ENCODE measurements at places on chromosomes 7 and 10.

DNA sequence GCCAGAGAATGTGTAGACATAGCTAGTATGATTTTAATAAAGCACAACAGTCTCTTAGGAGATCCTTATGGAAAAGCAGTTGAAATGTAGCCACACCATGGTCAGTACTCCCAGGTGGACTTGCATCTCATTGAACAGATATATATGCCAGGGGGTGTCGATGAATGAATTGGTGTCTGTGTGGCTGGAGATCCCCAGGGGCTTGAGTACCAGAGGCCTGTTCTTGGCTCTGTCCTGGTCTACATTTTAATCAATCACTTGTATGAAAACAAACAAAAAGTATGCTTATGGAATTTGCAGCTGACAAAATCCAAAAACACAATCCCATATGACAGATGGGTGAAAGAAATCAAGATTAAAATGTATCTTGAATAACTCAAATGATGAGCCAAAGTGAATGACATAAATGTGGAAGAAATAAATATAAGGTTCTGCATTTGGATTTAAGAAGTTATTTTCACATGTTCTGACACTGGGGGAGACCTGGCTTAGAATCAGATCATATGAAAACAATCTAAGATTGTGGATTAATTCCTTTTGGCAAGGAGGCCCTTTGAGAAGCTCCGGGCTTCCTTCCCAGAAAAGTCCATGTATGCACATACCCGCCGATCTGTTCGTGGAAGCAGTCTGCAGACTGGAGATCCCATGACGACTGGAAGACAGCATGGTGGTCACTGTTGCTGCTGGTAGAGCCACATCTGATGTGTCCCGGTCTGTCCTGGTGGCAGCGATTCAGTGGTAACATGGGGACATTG is 15.6 kb downstream of the CLEC2L start:
- no peak for DNase-seq

DNA sequence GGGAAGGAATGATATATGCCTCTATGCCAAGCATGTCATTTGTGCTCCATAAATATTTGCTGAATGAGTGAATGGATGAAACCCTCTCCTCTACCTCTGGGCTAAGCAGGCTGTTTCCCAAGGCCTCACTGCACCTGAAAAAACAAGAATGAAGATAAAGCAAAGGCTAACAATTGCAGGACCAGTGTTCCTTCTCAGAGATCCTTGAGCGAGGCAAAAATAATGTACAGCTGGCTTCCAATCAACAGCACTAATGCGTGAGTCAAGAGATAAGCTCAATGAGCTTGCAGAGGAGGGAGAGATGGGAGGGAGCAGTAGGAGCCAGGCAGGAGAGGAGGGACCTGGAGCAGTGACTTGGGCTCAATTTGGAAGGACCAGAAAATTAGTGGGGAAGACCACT is 144.5 kb upstream of the NFE2L3 start:
- DNase-seq: no peak

DNA sequence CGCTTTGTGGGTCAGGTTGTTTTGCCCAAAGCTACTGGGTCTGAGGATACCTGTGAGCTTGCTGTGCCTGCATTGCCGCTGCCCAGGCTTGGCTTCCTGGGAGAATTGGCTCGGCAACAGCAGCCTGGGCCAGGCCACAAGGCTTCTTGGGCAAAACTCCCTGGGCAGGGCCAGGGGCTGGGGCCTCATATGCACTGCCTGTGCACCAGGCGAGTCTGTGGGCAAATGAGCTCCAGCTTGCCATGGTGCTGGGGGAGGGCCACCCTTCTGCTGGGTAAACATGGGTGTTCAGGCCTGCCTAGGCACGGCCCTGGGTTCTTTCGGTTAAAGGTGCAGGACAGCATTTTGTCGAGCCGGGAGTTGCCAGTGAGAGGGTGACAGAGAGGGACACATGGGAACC is 19.4 kb downstream of the ZMIZ1 start:
- no peak for DNase-seq

DNA sequence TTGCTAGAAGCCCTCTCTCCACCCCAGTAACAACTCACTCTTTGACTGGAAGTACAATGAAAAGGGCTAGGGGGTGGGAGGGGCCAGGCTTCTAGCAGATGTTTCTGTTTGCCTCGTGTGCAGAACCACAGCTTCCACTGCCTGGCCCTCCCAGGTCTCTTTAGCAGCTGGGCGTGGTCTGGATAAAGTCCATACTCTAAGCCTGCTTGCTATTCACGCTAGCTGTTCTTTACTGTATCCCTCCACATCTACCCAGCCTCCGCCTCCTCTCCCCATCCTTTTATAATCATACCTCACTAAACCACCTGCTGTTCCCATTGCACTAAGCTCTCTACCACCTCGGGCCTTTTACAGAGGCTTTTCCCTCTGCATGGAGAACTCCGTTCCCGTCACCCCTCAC is 288.8 kb downstream of the CAMK1D start:
- DNase-seq: no peak

DNA sequence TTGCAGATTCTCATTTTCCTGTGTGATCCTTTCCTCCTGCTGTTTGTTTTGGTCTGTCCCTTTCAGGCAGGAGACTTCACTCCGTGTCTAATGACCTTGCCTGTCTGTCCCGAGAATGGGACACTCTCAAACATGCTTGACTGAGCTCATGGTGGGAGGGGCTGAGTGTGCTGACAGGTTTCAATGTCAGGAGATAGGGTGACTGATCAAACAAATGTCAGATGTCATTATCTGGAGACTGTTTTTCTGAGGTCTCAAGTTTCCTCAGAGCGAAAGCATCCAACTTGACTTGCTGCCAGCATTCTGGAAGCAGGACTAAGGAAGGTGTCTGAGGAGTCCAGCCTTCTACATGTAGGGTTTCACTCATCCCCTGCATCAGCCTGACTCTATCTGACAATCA is 228.8 kb upstream of the KIAA1217 start:
- DNase-seq: no peak

Data from ascending aorta (tissue), 2 donors.